ENCODE measurements at places on chromosomes 3 and 15. TPM values are rescaled to one million over a fixed set of nuclear protein-coding genes. Genes with fewer than 3 reads are reported as not detected.
A peak's percentile ranks its signal among the peaks of the same experiment; 100 is the strongest.

GRCh38 chr3:53078656-53079055, 32.8 kb upstream of the SFMBT1 start:
- DNase-seq, result no peak

- DNase-seq, result no peak
Observed at GRCh38 chr15:31046759-31047359, 54.7 kb downstream of the TRPM1 start.

DNA sequence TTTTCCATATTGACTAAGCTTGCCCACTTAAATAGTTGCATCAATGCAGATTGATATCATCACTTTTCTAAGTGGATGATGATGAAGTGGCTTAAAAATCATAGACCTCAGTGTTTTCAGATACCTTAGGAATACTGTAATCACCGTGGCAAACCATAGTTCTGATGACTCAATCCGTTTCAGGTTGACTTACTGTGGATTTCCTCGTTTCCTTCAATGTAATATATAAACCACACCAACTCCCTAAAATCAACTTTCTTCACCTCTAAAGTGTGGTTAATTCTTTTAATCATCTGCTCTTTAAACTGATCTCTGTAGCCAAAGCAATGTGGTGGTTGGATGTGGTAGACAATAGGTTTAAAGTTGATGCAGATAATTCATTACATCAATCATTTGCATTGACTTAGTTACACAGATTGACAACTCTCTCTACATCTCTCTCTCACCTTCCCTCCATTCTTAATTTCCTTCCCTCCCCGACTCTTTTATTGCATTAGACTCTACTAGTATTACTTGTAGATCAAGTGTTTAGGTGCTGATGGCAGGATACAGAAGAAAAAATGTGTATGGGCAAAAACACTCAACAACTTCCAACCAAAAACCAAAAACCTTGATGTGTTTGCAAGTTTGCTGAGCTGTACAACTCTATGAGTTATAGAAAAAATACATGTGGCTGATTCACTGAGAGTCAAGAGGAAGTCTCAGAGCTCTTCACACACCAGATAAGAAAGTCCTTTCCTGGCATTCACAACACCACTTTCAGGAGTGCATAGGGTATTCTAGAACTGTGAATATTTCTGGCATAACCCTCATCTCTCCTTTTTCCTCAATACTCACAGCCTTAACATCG, 243.5 kb downstream of the NFKBIZ start:
- DNase-seq, result peak; percentile 71

DNA sequence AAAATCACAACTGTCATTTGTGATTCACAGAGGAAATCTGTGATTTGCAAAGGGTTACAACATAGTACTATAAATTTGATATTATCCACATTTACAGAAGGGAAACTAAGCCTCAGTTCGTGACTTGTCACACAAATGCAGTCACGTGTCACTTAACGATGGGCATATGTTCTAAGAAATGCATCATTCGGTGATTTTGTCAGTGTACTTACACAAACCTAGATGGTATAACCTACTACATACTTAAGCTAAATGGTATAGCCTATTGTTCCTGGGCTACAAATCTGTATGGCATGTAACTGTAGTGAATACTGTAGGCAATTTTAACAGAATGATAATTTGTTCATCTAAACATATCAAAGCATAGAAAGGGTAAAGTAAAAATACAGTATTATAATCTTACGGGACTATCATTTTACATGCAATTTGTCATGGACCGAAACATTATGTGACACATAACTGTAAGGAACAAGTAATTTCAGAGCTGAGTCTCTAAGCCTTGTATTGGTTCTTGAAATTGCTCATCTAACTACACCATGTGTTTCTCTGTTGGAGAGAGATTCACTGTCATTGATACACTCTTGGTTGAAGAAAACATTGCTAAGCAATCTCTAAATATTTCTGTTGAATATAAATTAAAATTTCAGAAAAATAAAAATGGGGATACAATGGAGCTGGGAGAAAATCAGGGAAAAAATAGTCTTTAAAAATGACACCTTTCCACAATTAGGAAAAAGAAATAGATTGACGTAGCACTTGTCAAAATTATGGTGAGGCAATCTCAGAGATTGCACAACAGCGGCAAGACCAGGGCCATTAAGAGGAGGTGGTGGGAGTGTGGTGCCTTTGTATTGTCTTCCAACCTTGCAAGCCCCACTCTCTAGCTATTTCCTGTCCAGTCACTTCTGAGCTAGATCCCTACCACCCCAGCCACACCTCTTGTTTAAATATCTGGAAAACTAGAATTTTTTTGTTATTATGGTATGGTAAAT, 645.8 kb upstream of the TBL1XR1 start:
- DNase-seq, result peak; percentile 39

Gene FBXO45
- total RNA-seq, result 25.9 TPM

Gene GPR171
- 159 TPM for total RNA-seq

Gene GRM7
- not detected for total RNA-seq

Gene MASP1
- not detected for total RNA-seq

Gene KCNMB3
- 0.70 TPM for total RNA-seq
